ENCODE measurements at places on chromosomes 2 and 18.

- no peak for DNase-seq
Observed at GRCh38 chr18:34590503-34590902, 119.6 kb upstream of the DTNA start.

GRCh38 chr2:118852605-118853128 is 5.2 kb upstream of the EN1 start:
- DNase-seq = no peak

DNA sequence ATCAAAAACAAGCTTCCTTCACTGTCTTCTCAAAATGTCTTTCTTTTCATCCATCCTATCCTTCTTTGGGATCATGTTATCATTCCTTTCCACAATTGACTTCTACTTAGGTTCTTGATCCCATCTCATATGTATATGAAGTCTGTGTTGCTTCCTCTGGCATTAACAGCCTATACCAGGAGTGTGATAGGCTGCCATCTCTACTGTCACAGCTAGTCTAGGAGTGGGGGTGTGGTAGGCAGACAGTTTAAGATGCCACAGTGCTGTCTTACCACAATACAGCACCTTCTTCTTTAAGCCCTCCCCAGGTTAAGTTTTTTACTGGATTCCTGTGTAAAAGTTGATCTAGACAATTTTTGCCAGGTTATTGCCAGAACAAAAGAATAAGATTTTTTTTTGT is 3.7 kb upstream of the HTR2B start:
- no peak for DNase-seq

DNA sequence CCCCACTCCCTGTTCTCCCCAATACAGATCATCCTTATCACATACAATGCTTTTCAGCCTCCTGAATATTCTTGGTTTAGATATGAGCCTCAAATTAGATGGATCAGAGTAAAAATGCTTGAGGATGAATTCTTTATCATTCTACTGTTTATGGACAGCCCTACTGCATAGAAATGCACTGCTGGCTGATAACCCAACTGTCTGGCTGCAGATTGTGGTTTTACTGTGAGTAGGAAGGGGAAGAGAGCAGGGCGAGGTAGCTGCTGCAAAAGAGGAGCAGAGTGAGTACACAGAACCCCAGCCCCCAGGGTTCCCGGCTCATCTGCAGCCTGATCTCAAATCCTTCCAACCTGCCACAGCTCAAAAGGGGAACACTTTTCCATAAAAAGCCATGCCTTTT is 29.4 kb upstream of the NCOA1 start:
- DNase-seq = no peak

- DNase-seq = no peak
Observed at GRCh38 chr2:4618141-4618540, 914.8 kb downstream of the DCDC2C start.

DNA sequence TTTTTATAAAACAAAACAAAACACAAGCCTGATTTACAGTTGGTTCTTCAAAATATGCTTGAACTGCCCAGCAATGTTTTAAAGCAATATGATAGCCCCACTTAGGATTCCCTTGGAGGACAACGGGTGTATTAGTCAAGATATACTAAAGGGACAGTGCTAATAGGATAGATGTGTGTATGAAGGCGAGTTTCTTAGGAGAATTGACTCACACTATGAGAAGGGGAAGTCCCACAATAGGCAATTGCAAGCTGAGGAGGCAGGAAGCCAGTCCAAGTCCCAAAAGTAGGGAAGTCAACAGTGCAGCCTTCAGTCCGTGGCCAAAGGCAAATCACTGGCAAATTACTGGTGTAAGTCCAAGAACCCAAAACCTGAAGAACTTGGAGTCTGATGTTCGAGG is 167.9 kb downstream of the CBLN2 start:
- DNase-seq = no peak

DNA sequence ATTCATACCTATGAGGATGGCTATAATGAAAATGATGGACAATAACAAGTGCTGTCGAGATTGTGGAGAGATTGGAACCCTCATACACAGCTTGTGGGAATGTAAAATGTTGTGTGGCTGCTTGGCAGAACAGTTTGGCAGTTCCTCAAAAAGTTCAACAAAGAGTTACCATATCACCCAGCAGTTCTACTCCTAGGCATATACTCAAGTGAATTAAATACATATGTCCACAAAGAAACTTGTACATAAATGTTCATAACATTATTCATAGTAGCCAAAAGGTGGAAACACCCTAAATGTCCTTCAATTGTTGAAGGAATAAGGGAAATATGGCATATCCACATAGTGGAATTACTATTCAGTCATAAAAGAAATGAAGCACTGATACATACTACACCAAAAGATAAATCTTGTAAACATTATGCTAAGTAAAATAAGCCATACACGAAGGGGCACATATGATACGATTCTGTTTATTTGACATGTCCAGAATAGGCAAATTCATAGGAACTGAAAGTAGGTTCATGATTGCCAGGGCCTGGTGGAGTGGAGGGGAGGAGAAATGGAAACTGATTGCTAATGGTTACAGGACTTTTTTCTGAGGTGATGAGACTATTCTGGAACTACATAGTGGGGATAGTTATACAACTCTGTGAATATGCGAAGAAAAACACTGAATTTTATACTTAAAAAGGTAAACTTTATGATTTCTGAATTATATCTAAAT is 92.1 kb downstream of the ADAM23 start:
- no peak for DNase-seq

DNA sequence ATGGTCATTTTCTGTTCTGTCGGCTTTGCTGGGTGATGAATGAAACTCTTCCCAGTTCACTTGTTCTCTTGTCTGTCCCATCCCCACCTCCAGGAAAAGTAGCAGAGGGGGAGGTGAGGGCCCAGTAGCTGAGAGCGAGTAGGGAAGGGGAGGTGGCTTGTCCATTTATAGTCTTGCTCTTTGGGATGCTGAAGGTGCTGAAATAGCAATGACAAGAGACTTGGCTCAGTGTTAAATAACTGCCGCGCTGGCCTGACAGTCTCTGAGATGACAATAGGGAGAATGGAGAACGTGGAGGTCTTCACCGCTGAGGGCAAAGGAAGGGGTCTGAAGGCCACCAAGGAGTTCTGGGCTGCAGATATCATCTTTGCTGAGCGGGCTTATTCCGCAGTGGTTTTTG is at the start of gene SMYD1:
TSS of gene SMYD1 (plus strand) at position 228 of the 400 bp plus-strand sequence. CDS start at position 268, 40 bp downstream.
- no peak for DNase-seq

DNA sequence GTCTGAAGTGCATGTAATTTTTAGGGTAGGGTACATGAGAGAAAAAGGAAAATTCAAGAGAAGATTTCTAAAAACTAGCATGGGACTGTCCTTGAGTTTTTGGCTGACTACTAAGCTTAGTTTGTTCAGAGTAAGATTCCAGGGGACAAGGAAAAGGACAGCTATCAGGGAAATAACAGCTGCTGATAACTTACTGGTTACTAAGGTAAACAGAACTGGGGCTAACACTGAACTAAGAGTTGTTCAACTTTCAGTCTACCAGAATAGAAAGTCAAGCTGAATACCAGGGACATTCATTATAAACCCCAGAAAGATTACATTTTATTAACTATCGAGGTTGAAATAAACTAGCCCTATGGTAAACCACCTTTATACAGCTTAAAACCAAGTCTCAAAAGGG is 261.8 kb upstream of the CYRIA start:
- no peak for DNase-seq

GRCh38 chr2:10035053-10035422 is 8.3 kb upstream of the KLF11 start:
- DNase-seq = no peak

DNA sequence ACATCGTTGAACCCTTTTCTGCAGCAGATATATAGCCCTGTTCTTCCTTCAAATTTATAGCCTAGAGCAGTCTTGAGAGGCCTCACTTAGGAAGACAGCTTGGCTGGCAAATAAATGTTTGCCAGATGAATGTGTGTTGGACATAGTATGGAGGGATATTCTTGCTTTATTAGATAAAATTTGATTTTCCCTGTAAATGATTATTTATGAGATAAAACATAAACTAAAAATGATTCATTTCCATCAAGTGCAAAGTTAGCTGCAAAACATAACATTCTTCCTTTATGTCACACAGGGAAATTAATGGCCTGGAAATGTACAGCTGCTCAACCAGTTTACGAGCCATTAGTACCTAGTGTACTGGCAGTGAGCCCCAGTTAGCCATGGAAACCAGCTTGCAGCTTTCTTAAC is 82.5 kb downstream of the LIMS1 start:
- no peak for DNase-seq

GRCh38 chr2:393711-394696 is 106.1 kb upstream of the ALKAL2 start:
- no peak for DNase-seq

DNA sequence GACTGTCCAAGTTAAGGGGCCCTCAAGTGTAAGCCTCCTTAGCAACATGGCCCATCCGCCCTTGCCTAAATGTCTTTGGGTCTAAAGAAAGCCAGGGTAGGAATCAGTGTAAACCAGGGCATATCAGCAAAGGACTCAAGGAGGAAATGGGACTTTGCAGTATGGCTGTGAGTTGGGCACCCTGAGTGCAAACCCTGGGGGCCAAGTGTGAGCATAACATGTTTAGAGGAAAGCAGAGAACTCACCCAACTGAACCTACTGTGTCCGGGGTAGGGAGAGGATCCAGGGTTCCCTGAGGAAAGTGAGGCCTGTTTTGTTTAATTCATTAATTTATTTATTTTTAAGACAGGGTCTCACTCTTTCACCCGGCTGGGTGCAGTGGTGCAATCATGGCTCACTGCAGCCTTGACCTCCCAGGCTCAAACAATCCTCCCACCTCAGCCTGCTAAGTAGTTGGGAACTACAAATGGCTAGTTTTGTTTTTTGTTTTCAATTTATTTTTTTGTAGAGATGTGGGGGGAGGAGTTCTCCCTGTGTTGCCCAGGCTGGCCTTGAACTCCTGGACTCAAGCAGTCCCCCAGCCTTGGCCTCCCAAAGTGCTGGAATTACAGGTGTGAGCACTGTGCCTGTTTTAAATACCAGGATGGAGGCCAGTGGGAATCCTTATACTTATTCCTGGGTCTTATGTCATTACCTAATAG is 51.0 kb upstream of the ACTR3 start:
- no peak for DNase-seq

- no peak for DNase-seq
Observed at GRCh38 chr2:44744961-44745892, 196.3 kb upstream of the SIX3 start.

DNA sequence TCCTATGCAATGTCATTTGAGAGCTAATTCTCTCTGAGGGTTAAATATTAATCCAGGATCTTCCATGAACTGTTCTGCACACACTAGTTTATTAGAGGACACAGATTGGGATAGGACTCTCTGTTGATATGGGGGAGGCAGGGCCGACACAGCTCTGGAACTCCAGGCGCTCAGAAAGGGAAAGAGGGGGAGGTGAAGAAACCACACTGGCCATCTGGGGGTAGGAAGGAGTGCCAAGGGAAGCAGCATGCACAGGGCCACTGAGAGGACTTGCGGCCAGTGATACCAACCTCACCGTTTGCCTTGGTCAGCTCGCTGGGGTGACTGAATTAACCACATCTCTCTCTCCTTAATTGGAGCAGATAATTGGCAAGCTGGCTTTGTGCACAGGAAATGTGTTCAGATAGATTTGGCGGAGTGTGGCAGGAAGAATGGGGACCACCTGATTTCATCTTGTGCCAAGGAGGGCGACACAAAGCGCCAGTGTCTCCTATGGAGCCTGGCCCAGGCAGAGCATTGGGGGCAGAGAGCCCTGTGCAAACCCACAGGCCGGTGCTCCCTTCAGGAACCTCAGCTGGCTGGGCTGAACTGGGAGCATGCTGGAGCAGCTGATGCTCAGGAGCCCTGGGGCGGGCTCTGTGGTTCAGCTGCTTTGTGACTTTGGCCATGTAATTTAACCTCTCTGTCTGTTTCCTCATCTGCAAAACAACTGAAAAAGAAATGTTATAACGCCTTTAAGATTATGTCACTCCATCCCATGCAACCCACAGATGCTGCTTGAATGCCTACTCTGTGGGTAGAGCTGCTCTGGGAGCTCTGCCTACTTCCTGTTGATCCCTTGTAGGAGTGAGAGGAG is 114.7 kb upstream of the STON1 start:
- no peak for DNase-seq

- no peak for DNase-seq
Observed at GRCh38 chr2:151113318-151113717, 148.3 kb downstream of the RBM43 start.

- DNase-seq = no peak
Observed at GRCh38 chr2:7765236-7765635, 848.0 kb downstream of the RNF144A start.

GRCh38 chr18:69365658-69366057 is 35.0 kb upstream of the DOK6 start:
- no peak for DNase-seq

GRCh38 chr2:58876126-58876525 is 635.0 kb upstream of the FANCL start:
- DNase-seq = no peak

DNA sequence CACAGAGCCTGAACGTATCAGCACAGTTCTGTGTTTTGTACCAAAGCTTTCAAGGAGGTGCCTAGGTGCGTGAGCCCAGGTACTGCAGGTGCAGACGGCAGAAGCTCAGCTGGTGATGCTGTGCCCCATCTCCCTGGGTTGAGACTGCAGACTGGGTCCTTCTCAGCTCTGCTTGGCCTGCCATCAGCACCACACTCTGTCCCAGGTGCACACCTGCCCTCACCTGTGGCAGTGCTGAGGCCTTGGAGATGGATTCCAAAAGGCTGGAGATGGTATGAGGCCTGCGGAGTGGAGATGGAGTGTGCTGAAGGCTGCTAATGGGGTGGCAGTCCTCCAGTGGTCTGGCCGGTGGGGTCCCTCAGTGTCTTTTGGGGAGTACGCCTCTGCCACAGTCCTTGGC is 9.3 kb downstream of the LDLRAD4 start:
- DNase-seq = no peak
